ELR (cell line): ENCODE measurements at places on chromosomes 5 and 9.

- no peak for DNase-seq
These were observed 140.5 kb downstream of the SV2C start for GRCh38 chr5:76223696-76224095.

GRCh38 chr9:138099803-138100598 is 222.4 kb downstream of the CACNA1B start:
- DNase-seq: no peak

GRCh38 chr9:38171926-38172325 is 102.9 kb upstream of the SHB start:
- DNase-seq: no peak

GRCh38 chr5:6667648-6668047 is 34.4 kb downstream of the SRD5A1 start:
- no peak for DNase-seq

- no peak for DNase-seq
These were observed 5.8 kb upstream of the PPARGC1B start for GRCh38 chr5:149724130-149724840.
